Forelimb muscle (tissue), 1 donor: ENCODE measurements at places on chromosomes 11 and 22. TPM values are rescaled to one million over a fixed set of nuclear protein-coding genes. Genes with fewer than 3 reads are reported as not detected.

PKNOX2 gene
- polyA plus RNA-seq = 27.6 TPM

IL18BP gene
- polyA plus RNA-seq = 8.2 TPM

PKDREJ gene
- 0.67 TPM for polyA plus RNA-seq

KCNC1 gene
- 2.1 TPM for polyA plus RNA-seq

CYP2R1 gene
- 16.0 TPM for polyA plus RNA-seq

POLR2F gene
- polyA plus RNA-seq = 43.4 TPM

- DNase-seq = no peak
Observed at GRCh38 chr11:82043316-82043715, 690.3 kb downstream of the FAM181B start.

DNA sequence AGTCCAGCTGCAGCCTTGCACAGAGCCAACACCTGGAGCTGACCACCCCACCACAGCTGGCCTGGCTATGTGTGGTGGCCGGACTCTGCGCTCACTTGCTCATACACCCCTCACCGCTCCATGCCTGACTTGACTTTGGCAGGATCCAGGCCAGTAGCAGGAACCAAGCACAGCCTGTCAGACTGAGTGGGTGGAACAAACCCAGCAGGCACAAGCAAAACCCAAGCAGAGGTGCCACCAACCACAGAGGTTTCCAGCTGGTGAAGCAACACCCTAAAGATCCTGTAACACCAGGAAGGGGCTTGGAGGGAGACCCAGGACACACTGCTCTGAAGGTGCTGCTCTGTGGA, 44.9 kb upstream of the WNT11 start:
- no peak for DNase-seq

- no peak for DNase-seq
Observed at GRCh38 chr11:5286901-5287300, 14.8 kb downstream of the OR51B4 start.

GRCh38 chr22:39940757-39941305, 19.4 kb upstream of the TMA7B start:
- no peak for DNase-seq

DNA sequence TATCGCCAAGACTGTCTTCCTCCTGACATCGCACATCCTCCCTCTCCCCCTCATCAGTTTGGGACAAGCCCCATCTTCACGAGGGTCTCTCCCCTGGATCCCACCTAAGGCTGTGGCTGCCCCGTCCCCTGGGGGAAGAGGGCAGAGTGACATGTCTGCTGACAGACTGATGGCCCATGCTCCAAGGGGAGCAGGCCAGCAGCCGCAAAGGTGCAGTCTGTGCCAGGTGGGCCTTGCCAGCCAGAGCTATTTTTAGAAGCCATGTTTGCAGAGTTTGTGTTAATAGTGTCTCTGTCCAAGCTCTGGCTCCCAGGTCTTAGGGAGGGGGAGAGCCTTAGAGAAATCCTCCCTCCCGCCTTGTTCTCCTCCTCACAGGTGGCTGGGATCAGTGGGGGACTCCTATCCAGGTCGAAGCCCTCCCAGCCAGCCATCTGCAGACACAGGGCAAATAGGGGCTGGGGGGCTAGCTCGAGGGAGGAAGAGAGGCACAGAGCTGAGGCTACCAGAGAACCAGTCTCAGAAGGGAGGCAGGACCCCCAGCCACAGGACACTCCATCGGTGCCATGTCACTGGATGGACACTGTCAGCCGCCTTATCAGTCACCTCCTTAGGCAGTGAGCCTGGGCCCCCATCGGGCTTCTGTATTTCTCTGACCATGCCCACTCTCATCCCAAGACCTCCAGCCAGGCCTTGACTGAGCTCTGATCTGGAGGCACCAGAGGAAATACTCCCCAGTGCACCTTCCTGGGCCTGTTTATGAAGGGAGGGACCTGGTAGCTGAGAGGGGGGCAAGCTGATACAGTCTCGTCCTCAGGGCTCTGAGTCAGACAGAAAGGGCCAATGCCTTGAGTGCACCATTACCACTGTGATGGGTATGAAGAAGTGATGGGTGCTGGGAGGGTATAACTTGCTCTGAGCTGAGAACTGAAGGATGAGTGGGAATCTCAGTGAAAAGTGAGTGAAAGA, 49.3 kb downstream of the CHRDL2 start:
- DNase-seq = no peak

DNA sequence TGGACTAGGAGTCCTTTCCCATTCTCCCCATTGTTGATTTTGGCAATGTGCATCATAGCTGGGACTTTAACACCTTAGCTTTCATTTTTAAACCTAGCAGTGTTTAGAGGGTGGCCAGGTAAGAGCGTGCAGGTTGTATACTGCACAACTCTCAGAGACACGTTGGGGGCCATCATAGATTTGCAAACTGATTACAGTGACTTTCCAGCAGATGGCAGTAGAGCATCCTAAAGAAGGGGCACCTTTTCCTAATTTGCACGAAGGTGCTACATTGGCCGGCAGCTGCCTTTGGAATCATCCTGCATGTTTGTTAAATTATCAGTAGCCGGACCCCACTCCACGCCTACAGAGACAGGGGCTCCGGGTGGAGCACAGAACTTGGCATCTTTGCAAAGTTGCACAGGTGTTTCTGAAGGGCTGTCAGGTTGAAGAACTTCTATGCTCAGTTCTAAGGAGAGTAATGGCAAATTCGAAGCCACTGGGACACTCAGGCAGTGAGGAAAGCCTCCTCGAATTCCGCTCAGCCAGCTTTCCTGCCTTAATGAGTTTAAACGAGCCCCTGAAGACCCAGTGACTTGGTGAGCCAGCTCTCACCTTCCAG, 7.7 kb downstream of the LHFPL7 start:
- no peak for DNase-seq

DNA sequence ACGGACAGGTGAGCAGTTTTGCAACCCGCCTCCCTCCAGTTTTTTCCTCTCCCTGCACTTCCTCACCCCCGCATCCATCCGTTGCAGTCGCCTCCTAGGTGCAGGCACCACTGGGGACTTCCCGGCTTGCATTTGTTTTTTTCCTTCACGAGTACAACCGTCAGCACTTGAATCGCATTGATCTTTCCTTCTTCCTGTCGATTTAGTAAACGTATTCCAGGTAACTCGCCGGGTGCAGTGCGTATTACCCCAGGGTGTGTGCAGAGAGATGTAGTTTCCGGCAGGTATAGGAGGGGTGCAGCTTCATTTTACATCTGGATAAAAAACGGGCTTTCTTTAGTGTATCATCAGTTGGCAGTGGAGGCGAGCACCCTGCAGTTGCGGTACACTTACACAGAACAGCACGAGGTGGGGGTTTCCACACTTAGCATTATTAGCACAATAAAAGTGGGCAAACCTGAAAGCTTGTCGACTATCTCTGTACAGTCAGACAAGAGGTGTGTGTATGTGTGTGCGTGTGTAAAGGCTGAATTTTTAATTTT, at the start of gene SORL1-AS1:
Gene SORL1-AS1 (minus strand): TSS at position 359 of the 542 bp plus-strand sequence.
- DNase-seq = no peak

- no peak for DNase-seq
Observed at GRCh38 chr11:104564921-104565582, 333.2 kb downstream of the CASP12 start.
